A549 (cell line): ENCODE measurements at places on chromosomes 3 and 15.

DNA sequence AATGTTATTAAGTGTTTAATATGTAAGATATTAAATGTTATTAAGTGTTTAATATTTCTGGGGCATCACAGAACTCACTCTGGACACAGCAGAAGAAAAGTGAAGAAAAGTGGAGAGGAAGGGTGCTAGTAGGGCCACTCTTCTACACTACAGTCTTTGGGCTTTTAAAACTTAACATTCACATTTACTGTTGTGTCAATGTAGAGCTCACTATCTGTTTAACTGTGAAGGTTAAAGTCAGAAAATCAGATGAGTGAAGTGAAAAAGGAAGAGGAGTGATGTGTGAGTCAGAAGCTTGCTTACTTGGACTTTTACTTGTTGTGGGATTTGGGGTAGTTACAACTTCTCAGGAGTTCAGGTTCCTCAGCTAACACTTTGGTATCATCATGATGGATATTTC lies 145.3 kb upstream of the DNAJC19 start:
- DNase-seq: no peak

DNA sequence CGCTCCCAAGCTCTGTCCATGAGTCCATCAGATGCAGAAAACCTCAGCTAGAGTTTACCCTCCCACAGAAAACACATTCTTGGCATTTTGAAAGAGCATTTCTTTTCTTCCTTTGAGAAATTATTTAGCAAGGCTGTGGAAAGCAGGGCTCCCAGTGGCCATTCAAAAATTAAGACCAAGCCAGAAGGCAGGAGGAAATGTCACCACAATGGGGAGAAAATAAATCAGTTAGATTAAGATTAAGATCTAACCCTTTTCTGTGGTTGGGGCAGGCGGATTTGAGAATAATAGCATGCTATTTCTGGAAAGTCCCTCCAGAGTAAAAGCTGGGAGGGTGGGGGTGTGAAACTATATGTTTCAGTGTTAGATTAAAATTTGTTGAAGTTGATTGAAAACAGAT lies 20.2 kb downstream of the LRIG1 start:
- DNase-seq: no peak

DNA sequence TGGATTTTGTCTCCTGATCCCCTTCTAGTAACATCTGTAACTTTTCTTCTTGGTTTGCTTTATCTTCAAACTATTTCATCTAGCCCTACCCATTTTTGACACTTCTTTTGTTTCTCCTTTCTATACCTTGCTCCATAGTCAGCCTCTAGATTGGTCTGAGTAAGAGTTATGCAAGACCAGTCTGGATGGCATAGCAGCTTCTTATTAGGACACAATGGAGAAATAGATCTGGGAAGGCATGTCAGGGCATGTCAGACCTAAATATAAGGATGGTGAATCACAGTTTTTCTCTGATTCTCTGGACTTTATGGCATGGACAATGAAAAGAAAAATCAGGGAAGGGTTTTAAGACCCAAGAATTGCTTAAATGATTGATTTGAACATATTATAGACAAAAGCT lies 452.5 kb downstream of the RAP2B start:
- DNase-seq: no peak

DNA sequence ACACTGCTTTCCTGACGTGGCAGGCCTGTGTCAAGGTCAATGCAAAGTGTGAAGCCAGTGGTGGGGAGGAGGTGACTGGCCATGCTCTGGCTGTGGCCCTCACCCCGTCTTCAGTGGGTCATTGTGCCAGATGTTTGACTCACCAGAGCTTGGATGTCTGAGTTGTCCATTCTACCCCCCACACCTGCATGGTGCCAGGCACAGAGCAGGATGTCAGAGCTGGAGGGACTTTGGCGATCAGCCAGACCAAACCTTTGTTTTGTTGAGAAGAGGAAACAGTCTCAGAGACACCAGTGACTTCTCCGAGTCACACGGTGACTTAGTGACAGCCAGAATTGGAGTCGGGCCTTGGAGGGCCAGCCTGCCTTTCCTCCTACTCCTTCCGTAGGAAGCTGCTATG lies 49.5 kb downstream of the SMAD6 start:
- peak; percentile 77 for DNase-seq

DNA sequence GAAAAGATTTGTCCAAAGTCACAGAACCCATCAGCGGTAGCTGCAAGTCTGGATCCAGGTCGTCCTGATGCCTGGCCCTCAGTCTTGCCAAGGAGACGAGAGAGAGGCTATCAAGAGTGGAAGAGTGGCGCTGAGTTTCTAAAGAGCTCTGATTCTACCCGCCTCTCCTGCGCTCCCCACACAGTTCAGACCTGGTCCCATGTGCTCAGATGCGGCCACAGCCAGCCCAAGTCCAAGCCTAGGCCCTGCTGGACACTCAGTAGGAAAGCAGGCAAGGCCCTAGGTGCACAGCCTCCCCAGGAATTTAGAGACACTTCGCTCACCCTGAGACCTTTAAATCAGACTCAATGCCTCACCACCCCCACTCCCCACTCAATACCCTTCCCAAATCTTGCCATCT lies 32.4 kb downstream of the CCDC12 start:
- peak; percentile 35 for DNase-seq

GRCh38 chr15:60720493-60721256 lies 241.7 kb upstream of the ICE2 start:
- no peak for DNase-seq
